ENCODE measurements at places on chromosomes 12 and 14.

GRCh38 chr14:31060253-31060875 is 34.2 kb upstream of the STRN3 start:
- no peak for DNase-seq

DNA sequence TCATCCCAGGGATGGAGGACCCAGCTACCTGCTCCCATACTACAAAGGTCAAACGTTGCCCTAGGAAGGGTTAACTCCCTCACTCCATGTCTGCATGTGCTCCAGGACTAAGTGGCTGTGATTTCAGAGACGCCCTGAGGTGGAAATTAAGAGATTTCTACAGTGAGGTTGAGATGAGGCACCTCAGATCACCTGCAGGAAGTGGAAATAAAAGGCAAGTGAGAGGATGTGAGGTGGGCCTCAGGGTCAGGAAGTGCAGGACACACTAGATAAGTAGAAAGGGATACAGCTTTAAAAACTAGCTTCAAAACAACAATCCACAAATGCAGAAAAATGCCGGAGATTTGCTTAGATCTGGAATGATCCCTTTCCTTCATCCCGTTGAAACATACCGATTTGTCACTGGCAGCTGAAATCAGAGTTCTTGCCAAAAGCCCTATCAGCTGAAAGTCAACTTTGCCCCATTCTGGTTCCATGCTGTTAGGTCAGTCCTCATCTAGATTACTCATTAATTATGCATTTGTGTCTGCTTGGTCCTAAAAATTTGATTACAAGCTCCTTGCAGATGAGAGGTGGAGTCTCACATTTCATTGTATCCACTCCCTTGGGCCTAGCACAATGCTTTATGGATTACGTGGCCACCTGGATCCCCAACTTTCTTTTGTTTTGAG is 6.6 kb downstream of the PLBD1 start:
- DNase-seq, result no peak

- DNase-seq, result no peak
Measured at GRCh38 chr14:31292937-31293616, 85.5 kb upstream of the HECTD1 start.

- DNase-seq, result no peak
Measured at GRCh38 chr12:14442221-14442881, 76.9 kb downstream of the ATF7IP start.

GRCh38 chr12:64598831-64599230 is 11.5 kb upstream of the RASSF3 start:
- no peak for DNase-seq

All from activated CD8-positive, alpha-beta memory T cell treated with anti-CD3 and anti-CD28 coated beads, Interleukin-2, amount 50 U/mL, for 4 hours (primary cell).